GM23248 (cell line): ENCODE measurements at places on chromosomes 7 and 10. TPM values are rescaled to one million over a fixed set of nuclear protein-coding genes. Genes with fewer than 3 reads are reported as not detected.

GRCh38 chr10:71312811-71313789 lies 6.0 kb upstream of the SLC29A3 start:
- DNase-seq, result peak; percentile 72

GRCh38 chr10:75398200-75398691 lies 3.3 kb downstream of the ZNF503 start:
- DNase-seq, result peak; percentile 47

DNA sequence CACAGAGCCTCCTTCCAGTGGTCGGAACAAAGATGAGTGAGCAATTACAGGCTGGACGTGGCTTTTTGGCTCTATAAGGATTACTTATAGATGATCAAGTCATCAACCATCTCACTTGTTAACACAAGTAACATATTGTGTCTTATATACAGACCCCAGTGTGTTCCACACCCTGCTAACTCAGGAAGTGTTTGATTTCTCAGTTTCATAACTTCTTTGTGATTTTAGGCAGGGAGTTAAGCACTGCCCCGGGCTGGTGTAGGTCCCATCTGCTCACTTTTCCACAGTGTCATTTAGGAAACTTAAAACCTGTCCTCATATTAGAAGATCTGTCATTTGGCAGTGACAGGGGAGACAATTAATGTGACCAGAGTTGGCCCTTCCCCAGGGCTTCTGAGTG lies 6.2 kb downstream of the FOXI2 start:
- DNase-seq, result no peak

- DNase-seq, result peak; percentile 19
Observed at GRCh38 chr7:1136841-1137516, 23.0 kb downstream of the ZFAND2A start.

DNA sequence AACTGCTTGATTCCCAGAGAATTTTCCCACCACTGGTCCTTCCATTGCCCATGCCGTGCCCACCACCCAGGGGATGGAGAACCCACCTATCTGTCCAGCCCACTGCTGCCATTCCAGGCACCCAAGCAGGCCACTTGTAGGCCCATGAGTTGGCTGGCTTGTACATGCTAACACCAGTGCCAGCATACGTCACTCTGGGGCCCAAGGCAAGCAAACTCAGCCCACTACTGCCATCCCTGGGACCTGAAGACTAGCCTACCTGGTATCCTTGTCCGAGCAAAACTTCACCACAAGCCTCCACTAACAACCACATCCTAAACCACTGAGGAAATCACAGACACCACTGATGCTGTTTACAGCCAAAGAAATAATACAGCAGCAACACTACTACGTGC lies 44.7 kb upstream of the CDK6 start:
- no peak for DNase-seq

- DNase-seq, result no peak
Observed at GRCh38 chr10:5720182-5720581, 35.5 kb downstream of the TASOR2 start.

GRCh38 chr7:86149024-86149665 lies 494.6 kb upstream of the GRM3 start:
- DNase-seq, result no peak

GRCh38 chr10:47379445-47379785 lies 4.7 kb downstream of the ZNF488 start:
- no peak for DNase-seq

GRCh38 chr7:45657136-45657889 lies 83.1 kb downstream of the ADCY1 start:
- DNase-seq, result no peak

- no peak for DNase-seq
Observed at GRCh38 chr7:46772776-46773175, 809.1 kb downstream of the TNS3 start.

GRCh38 chr10:76195654-76196390 lies 764.4 kb downstream of the LRMDA start:
- peak; percentile 30 for DNase-seq

- peak; percentile 98 for DNase-seq
Observed at GRCh38 chr10:113788604-113789083, 37.2 kb downstream of the PLEKHS1 start.

RNF32 gene
- 1.8 and 2.4 TPM in 2 replicates for polyA plus RNA-seq

FEZF1 gene
- polyA plus RNA-seq, result not detected in 2 replicates

TNRC18 gene
- polyA plus RNA-seq, result 3.7 and 4.8 TPM in 2 replicates

CRYGN gene
- not detected in 2 replicates for polyA plus RNA-seq
